ENCODE measurements at places on chromosomes 2 and 18.

DNA sequence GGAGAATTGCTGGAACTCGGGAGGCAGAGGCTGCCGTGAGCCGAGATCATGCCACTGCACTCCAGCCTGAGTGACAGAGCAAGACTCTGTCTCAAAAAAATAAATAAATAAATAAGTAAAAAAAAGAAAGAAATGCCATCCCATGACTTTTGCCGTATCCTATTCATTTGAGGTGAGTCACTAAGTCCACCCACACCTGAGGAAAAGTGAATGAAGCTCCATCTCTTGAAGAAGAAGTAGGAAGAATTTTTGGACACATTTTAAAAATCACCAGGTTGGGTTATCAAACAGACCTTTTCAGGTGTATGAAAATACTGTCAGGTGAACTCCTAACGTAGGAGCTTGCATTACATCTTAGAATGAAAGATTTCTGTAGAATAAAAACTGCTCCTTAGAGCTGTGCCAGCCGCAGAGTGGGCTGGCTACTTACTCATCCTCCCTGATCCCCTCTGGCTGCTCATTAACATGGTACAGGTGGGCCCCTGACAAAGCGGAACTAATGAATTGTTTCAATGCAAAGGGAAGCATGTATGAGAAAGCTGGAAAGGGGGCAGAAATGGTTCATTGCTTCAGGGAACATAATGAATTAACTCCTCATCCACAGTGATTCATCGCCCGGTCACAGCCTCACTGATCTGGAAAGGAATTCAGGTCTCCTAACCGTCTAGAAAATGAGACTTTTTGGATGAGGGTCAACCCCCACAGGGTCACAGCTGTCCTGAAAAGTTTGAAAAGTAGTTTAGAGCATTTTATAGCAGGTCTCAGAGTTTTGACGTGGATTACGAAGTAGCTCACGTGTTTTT lies 191.4 kb downstream of the SPP2 start:
- DNase-seq, result peak; percentile 39

- no peak for DNase-seq
These were observed 281.0 kb downstream of the AFF3 start for GRCh38 chr2:99861376-99861760.

- DNase-seq, result no peak
These were observed 200.4 kb downstream of the MREG start for GRCh38 chr2:215812966-215813365.

DNA sequence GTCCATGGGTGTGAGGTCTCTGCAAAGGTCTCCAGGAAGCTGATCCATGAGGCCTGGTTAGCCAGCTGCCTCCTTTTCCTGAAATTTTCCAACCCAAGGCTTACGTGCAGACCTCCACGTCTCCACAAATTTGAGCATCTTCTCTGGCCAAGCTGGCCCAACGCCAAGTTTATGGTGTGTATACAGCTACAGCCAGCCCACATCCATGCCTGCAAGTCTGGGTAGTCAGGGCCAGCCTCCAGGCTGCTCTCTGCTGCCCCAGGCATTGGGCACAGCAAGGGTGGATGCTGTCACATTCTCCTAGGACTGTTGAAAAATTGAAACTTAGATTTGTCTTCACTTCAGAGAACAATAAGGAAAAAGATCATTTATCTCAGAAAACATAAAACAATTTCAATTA lies 525.5 kb upstream of the CHAC2 start:
- no peak for DNase-seq

GRCh38 chr2:217138284-217138683 lies 278.4 kb upstream of the TNP1 start:
- DNase-seq, result no peak

GRCh38 chr2:67221266-67221665 lies 175.9 kb upstream of the ETAA1 start:
- no peak for DNase-seq

GRCh38 chr2:23083966-23084365 lies 301.0 kb upstream of the KLHL29 start:
- DNase-seq, result no peak

DNA sequence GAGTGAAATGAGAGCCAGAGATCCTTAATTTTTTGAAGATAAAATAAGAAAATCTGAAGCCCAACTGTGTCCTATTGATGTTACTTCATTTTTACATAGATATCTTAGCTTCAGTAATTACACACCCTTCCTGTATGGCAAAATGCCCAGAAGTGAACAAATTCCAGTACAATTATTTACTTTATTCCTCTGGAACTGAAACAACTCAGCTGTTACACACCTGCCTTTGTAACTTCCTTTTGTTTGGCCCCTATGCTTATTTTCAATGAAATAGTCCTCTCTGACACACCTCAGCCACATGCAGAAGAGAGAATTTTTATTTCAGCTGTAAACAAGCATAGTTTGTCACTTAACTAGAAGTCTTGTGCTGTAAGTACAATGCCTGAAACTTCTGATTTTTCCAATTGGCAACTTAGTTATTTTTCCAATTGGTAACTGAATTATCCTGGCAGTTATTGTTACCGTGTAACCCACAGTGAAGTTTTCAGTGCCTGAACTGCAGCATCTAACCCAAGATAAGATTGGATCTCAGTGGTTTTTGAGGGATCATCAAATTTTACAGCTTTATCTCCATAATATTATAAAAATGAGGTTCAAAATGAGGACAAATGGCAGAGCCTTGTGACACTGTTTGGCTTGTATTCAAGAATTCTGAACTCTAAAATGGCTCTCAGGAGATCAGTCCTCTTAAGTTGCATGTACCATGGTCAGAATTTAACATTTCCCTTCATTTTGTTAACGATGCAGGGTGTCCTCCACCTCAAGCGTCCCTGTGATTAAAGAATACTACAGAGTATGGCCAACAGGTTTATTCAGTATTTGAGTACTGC lies 82.6 kb downstream of the PKP4 start:
- peak; percentile 80 for DNase-seq

- DNase-seq, result no peak
These were observed 225.3 kb downstream of the MC4R start for GRCh38 chr18:60147323-60147722.

DNA sequence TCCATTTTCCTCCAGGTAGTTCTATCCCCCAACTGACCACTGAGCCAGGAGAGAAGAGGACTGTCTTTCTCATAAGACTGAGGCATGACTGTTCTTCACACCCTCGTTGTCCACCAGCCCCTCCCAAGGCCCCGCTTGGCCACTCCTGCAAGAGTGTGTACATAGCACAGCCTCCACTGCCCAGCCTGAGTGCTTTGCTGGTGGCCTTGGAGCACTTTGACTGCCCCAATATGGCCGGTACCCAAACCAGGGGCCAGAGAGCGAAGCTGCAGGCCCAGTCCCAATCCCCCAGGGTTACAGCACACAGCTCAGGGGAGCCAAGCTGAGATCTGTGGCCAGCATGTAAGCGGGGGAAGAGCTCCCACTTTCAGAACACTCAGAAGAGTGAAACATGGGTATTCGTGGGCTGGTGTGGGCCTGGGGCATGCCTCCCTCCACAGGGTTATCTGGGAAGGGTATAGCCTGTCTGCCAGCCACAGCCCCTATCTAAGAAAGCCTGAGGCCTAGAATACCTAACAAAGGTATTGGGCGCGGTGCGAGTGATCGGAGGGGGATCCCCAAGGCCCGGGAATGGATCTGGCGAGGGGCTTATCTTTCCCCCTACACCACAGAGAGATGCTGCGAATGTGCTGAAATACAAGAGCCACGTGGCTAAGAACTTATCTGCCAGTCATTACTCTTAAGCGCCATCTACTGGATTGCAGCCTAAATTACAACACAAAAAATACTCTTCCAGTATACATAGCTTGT lies 163.8 kb downstream of the WDPCP start:
- DNase-seq, result peak; percentile 75

DNA sequence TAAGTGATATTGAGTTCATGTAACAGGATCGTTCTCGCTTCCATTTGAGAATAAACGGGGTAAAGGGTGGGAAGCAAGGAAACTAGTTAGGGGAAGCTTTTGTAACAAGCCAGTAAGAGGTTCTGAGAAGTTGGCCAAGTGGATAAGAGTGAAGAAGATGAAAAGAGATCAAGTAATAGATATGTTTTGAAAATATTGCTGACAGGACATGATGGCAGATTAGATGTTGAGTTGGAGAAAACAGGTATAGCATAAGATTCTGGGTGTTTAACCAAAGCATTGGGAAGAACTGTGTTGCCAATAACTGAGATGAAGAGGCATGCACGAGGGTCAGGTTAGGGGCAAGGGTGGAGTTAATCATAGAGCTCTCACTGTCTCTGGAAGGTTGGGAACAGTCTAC lies 330.0 kb upstream of the LRRTM1 start:
- DNase-seq, result no peak

- DNase-seq, result no peak
These were observed 219.7 kb downstream of the SLC4A10 start for GRCh38 chr2:161843936-161844335.

GRCh38 chr2:152093464-152093863 lies 5.4 kb downstream of the CACNB4 start:
- no peak for DNase-seq

DNA sequence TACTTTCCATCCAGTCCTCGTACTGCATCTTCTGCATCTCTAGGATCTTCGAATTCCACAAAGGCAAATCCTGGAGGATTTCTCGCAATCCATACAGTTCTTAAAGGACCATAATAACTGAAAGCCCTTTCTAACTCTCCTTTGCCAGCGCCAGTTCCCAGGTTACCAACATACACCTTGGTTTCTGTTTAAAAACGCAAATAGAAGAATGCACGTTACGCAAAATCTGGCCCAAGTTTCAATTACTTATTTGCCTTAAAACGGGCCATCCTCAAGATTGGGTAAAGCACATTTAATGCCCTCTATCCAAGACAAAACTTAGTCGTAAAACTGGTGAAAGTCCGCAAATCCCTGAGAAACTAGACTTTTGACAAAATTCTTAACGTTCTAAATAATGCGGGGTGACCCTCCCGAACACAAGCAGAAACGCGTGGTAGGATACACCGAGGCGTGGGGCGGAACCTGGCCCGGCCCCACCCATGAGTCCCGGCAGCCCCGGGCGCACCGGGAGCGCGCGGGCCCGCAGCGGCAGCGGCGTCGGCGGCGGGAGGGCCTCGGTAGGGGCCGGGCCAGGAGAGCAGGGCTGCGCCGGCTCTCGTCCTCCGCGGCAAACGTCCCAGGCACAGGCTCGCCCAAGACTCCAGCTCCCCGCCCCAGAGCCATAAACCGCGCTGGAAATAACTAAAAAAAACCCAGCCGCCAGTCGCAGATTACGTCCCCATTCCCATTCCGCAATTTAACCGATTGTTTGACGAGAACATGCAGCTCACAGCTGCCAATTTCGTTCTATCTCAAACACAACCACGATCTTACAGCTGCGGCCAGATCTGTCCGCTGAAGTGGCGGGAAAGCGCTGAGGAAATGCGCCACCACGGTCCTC lies 910 bp downstream of the SRSF7 start:
- DNase-seq, result peak; percentile 29

DNA sequence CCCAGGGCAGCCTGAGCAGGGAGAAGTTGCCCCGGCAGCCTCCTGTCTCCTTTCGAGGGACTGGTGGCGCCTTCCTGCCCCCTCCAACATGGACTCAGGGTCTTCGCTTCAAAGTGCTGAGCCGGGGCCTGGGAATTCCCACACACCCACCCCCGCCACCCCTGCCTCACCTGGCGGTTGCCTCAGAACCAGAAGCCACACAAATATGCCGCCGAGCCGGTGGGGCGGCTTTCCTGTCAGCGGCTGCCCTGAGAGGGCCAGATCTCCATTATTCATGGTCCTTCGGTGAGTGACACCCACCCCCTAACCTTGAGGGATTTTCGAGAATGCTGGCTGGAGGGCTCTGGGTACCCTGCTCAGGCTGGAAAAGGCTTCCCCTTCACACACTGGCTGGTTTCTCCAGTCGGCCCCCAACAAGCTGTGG lies 71.7 kb downstream of the SMAD7 start:
- DNase-seq, result no peak

GRCh38 chr2:199977984-199978415 lies 22.6 kb downstream of the MAIP1 start:
- DNase-seq, result peak; percentile 78

- DNase-seq, result no peak
These were observed 688.2 kb downstream of the NYAP2 start for GRCh38 chr2:226087505-226088365.

- DNase-seq, result no peak
These were observed 27.3 kb downstream of the ITGAV start for GRCh38 chr2:186617148-186617547.

DNA sequence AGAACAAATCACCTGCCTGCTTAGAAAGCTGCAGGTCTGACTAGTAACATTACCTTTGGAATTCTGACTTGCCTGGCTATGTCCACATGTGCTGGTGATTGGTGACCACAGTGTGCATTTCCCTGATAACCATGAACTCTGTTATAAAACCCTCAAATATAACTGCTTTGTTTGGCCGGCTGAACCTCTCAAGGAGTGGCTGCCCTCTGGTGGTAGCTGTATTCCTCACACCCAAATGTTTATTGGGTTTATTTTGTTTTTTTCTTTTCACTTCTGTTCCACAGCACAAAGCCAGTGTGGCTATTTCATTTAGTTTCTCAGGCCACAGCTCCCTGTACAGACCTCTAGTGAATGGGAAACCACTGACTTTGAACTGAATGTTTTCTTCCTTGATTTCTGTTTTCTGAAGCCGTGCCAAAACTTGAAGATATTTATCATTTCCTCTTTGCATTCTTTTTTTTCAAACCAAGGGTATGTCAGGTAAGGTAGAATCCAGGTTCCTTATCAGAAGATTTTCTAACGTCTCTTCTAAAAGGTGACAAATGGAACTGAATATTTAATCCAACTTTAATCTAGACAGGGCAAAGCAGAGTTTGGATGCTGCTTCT lies 549.0 kb upstream of the VRK2 start:
- DNase-seq, result peak; percentile 56

GRCh38 chr2:159617646-159618045 lies 1.3 kb upstream of the BAZ2B start:
- DNase-seq, result no peak

Measured in LoVo (cell line).